ENCODE measurements at places on chromosomes 3 and 15.

DNA sequence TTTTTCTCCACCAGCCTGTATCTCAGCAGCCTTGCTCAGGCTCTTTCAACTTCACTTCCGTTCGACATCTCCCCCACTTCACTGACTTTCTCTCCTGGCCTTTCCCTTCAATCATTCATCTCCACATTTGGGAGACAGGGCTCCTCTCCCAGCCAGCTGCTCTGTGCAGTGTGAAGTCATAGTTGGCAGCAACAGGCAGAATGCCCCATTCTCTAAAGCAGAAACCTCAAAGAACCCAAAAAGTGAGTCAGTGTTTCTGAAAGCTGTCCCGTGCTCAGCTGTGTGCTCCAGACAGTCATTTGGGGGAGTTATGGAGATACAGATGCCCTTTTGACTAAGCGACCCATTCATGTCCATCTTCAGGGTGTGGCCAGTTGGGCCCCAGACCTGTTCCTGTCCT lies 54.3 kb downstream of the NTRK3 start:
- peak; percentile 76 for DNase-seq

DNA sequence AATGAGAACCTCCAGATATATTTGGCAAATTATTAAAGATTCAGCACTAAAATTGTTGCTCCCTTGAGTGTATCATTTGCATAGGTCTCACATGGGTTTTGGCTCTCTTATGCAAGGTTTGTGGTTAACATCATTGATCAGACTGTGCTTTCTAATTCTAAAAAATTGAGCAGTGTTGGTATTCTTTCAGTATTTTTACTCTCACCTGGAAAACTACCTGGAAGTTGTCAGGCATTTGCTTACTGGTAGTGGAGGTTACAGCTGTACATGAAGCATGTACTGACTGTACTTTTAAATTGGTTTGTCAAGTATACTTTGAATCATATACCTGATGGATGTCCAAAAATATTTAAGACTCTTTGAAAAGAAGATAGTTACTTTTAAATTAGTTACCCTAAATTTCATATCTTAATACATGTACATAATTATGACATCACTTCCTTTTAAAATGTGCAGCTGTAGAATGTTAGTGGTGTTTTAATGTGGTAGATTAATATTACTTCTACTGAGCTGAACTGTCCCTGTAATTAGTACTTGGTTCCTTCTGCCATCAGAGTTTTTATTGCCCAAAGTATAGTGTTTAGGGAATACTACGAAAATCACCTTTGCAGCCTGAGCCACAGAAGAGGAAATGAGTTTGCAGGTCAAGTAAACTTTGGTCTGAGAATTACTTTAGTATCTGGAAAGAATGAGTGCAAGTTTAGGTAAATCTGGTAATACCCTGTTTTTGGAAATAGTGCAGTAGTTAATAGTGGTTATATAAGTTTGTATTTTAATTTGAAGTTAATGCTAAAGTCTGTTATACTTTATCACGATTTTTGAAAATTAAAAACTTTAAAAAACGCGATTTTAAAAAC lies 2.8 kb downstream of the CHD2 start:
- no peak for DNase-seq

DNA sequence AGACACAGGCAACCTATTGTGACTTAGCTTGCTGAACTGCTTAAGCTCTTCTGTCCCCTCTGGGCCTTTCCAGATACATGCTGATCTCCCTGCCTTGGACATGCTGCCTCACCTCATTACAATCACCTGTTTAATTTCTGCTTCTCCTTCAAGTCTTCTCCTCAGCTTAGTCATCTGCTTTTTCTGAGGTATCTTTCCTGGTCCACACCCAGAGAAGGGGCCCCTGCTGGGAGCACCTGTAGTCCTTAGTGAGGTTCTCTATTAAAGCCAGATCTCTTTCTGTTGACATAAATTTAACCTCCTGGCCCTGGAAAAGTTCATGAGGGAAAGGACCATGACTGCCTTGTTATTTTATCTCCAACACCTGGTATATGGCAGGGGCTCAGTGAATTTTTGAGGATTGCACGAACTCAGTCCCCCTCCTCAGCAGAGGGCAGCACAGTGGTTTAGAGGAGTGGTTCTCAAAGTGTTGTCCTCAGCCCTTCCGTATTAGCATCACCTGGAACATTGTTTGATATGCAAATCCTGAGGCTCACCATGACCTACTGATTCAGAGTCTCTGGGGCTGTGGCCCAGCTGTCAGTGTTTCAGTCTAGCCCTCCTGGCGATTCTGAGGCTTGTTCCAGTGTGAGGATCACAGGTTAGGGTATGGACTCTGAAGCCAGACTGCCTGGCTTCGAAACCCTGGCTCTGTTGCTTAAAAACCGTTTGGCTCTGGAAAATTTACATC lies 12.7 kb downstream of the COL6A6 start:
- DNase-seq = no peak

DNA sequence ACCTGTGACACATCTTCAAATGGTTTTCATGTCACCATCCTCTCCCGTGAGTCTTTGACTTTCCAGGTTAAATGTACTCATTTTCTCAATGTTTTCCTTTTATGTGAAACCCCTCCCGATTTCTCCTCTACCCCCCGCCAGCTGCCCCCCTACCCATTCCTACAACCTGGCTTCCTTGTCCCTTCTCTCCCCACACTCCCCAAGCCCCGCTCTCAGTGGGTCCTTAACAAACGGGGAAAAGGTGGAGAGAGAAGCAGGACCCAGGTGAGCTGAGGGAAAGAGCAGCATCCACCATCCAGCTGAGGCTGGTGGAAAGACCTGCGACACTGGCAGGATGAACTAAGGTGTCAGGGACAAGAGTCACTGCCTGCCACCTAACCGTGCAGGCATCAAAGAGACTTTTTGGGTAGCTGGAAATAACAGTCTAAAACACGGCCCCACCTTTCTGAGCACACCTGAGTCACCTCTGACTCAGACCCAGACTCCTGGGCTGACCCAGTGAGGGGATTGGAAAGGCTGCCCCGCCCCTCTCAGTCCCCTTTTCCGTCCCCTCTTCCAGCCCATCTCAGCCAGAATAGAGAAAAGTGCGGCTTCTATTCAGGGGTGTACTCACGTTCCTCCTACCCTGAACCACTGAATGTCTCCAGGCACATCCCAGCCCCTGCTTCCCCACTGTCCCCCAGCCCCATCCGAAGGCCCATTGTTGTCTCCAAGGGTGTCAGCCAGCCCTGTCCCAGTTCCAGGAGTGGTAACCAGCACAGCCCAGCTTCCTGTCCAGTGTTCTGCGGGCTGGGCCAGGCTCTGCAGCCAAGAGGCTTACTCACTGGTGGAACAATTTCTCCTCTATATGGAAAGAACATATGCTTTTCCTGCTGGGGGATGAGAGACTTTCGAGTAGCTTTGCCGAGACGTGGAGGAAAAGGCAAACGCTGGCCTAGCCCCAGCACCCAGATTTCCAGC lies 20.4 kb downstream of the ISG20 start:
- DNase-seq = peak; percentile 57

GRCh38 chr3:33145901-33146580 lies 32.2 kb downstream of the CRTAP start:
- no peak for DNase-seq

DNA sequence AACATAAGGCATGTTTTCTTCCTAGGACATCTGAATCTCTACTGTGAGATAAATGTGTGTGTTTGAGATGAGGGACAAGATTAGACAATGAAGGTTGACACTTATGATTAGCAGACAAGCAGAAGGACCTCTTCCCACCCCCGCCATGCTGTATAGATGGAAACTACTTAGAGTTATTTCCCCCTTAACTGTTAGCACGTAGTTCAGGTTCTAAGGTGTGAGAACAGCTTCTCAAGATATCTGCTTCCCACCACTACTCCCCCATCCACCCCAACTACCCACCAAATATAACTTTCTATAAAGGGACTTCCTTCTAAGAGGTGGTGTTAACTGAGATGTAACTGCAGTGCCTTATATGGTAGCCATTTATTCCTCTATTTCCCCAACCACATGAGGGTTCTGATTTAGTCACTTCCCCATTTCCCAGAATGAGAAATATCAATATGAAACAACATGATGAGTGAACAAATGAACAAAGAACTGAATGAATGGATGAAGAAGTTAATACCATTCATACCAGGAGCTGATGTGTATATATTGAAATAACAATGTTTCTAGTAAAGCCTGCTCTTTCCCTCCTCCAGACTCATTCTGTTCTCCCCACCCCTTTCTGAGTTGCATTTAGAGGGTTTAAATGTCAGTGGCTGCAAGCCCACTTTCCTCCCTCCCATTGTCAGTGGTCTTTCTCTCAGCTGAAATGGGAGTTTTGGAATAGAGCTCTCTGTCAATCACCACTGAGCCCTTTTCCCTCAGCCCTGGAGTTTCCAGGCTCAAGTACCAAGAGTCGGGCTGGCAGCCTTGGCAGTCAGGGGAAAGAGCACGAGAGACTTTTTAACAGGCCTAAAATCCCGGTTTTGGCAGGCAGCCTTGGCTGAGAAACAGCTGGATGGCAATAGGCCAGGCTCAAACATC lies 7.7 kb upstream of the RFTN1 start:
- no peak for DNase-seq

DNA sequence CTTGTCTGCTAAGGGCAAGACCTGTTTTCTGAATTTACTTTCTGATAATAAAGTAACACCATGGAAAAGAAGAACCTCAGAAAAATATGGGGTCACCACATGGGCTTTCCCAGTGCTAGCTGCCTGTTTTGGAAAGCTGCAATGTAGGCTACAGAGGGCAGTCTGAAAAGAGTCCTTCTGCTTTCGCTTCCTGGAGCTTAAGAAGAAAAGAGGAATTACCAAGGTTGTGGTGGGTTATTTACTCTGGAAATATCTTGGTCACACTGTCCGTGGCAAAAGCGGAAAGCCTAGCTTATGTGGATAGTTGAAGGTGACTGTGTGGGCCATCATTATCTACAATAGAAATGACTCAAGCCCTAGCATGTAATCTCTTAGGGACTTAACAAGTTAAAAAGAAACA lies 31.7 kb upstream of the IP6K2 start:
- DNase-seq = no peak

- no peak for DNase-seq
Observed at GRCh38 chr15:45168751-45169551, 18.8 kb downstream of the SHF start.

- no peak for DNase-seq
Observed at GRCh38 chr3:82416349-82416748, 654.9 kb upstream of the GBE1 start.

DNA sequence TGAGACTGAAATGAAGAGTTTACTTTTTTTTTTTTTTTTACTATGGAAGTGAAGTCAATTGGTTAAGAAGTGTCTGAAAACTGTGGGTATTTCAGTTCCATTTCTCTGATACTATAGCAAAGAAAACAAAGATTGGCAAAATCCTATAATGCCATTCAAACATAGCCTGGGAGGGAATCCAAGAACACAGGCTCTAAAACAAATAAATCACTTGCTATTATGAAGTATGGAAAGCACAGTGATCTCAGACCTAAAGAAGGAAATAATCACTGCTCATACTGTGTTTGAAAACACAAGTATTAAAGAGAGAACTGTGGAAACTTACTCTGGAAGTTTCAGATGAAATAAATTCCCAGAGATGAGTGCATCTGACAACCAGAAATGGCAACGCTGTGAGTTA lies 12.0 kb downstream of the SAMMSON start:
- DNase-seq = no peak

DNA sequence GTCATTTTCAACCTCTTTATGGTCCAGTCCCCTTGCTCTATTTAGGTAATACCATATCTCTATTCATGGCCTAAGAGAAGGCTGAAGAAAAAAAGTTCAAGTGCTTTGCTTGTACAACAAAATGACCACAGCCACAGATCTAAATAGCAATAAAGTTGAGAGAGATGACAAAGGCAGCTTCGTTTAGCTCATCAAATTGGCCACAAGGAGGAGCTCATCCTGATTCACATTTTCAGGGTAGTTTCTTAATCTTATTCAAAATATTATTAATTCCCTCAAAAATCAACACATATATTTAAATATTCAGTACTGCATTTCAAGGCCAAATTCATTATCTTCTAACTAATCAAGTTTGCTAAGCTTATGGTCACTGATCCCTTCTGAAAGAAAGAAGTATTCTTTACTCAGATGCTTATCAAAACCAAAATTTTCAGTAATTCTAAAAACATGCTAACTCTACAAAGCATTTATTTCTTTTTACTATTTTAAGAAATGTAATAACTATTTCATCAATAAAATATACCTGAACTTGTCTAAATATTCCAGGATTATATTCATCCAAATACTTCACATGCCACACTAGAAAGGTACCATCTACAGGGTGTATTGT lies 85.5 kb downstream of the DMXL2 start:
- DNase-seq = peak; percentile 6

DNA sequence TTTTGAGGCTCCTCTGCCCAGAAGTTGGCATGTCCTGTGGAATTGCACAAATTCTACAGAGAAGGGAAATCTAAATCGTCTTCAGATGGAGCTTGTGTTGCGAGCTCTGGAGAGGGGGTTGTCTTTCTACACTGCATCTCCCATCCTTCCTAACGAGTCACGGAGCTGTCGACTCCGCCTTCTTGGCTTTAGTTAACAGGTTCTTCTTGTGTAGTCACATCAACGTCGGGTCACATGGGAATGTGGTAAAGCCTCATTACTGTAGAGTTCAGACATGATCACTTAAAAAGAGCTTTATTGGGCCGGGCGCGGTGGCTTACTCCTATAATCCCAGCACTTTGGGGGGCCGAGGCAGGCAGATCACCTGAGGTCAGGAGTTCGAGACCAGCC lies 60.0 kb downstream of the DNASE1L3 start:
- no peak for DNase-seq

GRCh38 chr15:52111517-52112202 lies 915 bp downstream of the BCL2L10 start:
- no peak for DNase-seq

GRCh38 chr3:167772992-167773391 lies 37.5 kb downstream of the SERPINI1 start:
- DNase-seq = no peak

GRCh38 chr15:47366884-47367283 lies 350.4 kb upstream of the SEMA6D start:
- DNase-seq = no peak

DNA sequence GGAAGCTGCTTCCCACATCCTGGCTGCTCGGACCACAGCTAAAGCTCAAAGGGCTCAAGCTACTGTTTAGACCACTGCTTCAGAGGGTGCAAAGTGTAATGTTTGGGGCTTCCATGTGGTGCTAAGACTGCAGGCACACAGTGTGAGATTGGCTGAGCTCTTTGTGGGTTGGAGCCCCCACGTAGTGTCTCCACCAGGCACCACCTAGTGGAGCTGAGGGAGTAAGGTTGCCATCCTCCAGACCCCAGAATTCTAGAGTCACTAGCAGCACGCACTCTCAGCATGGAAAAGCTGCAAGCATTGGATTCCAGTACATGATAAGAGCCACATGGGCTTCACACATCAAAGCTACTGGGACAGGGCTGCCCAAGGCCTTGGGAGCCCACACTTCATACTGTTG lies 9.3 kb downstream of the MKRN3 start:
- DNase-seq = no peak
